HFFc6 (cell line): ENCODE measurements at places on chromosomes 16 and 17.

GRCh38 chr17:72422204-72422504 lies 301.3 kb downstream of the SOX9 start:
- no peak for DNase-seq

DNA sequence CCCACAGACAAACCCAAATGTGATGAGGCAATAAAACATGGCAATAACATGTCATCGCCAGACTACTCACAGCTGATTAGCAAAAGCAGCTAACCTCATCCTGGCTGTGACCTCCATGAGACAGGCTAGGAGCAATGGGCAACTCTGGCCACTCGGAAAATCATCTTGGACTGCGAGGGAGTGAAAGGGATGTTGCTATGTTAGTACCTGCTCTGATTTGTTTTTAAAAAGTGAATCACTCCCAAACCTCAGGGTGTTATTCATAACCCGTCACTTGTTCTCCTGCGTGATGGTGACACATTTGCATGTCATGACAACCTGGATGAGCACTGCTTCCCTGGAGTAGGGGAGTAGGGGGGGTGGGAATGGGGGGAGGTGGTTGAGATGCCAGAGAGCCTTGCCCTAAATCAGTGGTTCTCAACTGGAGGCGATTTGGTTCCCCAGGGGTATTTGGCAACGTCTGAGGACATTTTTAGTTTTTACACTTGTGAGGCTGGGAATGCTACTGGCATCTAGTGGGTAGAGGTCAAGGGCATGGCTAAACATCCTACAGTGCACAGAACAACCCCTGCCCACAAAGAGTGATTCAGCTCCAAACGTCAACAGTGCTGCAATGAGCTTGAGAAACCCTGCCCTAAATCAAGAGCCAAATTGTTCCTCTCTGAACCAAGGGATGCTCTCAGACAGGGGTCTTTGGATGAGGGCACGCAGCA lies 241.7 kb downstream of the SOX9 start:
- DNase-seq = peak; percentile 81

DNA sequence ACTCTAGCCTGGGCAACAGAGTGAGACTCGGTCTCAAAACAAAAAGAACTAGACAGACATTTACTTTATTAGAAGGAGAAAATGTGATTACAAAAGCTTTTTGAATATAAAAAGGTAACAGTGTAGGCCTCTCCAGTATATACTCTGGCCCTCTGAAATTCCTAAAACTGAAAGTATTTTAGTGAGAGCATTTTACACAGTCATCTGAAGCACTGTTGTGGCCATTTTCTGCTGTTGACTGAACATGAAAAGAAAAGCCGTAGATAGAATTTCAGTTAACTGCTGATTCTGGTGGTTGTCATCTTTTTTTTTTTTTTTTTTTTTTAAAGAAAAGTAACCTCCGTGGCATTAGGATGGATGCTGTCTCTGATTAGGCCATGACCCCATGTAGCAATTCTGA lies 15.6 kb downstream of the DUSP14 start:
- DNase-seq = no peak

- no peak for DNase-seq
Observed at GRCh38 chr17:27153005-27153404, 140.9 kb upstream of the WSB1 start.

DNA sequence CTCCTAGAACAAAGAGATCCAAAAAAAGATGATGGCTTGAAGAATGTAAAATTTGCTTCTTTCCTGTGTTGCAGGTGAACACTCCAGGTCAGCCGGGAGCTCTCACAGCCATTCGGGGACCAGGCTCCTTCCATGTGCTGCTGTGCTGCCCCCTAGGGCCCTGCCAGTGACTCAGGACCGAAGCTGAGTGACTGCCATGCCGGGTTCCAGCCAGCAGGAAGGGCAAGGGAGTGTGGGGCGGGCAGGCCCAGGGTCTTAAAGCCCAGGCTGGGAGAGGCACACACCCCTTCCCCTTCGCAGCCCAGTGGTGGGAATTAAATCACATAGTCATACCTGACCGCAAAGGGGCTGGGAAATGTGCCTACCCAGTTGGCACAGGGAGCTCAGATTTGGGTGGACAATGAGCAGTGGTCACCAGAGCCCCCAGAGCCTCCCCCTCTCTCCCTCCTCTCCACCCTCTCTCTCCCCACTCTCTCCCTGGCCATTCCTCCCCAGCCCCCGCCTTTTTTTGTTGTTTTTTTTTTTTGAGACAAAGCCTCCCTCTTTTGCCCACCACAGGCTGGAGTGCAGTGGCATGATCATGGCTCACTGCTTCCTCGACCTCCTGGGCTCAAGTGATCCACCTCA lies 11.5 kb downstream of the EPOP start:
- DNase-seq = peak; percentile 63

GRCh38 chr17:61399131-61400065 lies at the start of gene TBX2:
TSS of gene TBX2 (plus strand) at chr17:61399843. CDS start at chr17:61400177, 334 bp downstream.
- DNase-seq = peak; percentile 93

- no peak for DNase-seq
Observed at GRCh38 chr17:72399023-72399607, 278.3 kb downstream of the SOX9 start.

- no peak for DNase-seq
Observed at GRCh38 chr16:966035-966434, 4.7 kb downstream of the LMF1 start.

- no peak for DNase-seq
Observed at GRCh38 chr17:27930000-27930399, 36.8 kb upstream of the LYRM9 start.

DNA sequence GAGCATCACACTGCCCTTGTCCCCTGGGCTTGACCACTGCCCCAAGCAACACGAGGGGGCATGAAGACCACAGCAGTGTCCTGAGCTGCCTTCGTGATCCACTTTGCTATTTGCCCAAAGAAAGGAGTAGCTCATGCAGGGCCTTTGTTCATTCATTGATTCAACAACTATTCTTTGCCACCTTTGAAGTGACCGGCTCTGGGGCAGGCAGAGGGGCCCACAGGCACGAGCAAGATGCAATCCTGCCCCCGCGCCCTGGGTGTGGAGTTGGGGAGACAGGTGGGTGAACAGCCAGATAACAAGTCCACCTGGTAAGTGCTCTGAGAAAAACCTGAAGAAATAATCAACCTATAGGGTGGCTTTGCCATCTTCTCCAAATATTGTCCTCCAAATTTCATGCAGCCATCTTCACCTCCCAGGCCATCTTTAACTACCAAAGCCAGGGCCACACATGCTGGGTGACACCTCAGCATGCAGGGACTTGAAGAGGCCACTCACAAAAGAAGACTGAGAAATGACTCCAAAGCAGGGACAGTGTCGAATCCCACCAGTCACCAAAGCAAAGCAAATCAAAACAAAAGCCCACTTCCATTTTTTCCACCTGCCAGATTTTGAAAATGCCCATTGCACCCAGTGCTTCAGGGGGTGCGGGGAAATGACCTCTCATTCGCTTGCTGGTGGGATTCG lies 18.2 kb upstream of the RBFOX3 start:
- DNase-seq = no peak

DNA sequence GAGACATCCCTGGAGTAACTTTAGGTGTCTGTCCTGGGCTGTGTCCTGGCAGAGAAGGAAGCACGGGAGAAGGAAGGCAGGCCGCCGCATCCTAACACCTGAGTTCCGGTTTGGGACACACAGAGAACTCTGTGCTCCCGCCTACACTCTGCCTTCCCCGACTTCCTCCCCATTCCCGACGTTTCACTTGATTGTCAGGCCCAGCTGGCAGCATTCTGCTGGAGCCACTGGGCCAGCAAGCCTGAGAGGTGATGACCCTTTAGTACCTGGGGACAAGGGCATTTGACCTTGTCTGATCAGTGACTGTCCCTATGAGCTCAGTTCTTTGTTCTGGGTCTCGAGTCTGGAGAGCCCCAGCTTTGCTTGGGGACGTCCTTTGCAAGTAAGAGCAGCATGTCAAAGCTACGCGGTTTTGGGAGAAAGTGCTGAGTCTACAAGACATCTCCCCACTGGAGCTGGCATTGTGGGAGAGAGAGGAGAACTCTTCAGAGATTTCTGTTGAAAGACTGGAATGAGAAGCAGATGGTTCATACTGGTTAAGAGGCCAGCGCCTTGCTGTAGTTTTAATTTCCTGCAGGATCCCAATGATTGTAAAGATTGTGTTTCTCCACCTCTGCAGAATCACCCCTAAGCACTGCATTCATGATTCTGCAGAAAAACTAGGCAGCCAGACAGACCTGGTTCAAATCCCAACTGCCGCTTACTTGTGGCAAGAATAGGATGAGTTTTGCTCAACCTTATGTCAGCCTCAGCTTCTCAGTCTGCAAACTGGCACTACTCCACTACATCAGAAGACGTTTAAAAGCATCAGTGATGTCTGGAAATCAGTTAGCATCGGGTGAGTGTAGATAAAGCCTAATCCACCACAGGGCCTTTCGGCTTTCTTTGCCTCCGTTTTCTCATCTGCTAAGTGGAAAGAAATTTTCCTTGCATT lies 20.6 kb downstream of the ABAT start:
- DNase-seq = no peak

DNA sequence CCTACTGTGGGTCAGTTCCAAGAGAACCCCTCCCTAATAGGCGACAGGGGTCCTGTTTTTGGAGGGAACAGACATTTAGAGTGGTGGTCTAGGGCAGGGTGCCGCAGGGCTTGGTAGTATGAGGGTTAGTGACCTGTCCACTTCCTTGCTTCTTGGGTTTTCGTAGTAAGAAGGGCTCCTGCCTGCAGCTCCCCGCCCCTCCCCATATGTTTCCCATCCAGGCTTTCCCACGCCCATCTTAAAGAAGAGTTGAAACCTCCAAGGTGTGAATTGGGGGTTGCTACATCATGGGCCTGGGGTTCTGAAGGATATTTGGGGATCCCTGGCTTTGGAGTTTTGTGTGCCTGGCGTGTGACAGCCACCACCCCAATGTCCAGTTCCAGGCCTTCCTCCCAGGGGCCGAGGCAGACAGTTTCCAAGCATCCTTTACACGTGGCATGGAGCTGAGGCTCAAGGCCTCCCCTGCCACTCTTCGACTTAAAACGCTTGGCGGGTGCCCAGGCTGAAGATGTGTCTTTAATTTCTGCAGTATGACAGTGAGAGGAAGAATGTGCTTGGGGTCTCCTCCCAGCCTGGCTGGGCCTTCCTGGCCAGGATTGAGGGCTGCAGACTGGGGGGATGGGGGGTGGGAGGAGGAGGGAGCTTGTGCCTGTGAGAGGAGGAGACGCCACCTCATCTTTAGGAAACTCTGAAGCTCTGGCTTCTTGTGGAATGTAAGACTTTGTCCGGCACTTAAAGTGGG lies 2.3 kb upstream of the COL1A1 start:
- peak; percentile 95 for DNase-seq

- DNase-seq = no peak
Observed at GRCh38 chr16:66905633-66906539, 12.8 kb downstream of the CDH16 start.

DNA sequence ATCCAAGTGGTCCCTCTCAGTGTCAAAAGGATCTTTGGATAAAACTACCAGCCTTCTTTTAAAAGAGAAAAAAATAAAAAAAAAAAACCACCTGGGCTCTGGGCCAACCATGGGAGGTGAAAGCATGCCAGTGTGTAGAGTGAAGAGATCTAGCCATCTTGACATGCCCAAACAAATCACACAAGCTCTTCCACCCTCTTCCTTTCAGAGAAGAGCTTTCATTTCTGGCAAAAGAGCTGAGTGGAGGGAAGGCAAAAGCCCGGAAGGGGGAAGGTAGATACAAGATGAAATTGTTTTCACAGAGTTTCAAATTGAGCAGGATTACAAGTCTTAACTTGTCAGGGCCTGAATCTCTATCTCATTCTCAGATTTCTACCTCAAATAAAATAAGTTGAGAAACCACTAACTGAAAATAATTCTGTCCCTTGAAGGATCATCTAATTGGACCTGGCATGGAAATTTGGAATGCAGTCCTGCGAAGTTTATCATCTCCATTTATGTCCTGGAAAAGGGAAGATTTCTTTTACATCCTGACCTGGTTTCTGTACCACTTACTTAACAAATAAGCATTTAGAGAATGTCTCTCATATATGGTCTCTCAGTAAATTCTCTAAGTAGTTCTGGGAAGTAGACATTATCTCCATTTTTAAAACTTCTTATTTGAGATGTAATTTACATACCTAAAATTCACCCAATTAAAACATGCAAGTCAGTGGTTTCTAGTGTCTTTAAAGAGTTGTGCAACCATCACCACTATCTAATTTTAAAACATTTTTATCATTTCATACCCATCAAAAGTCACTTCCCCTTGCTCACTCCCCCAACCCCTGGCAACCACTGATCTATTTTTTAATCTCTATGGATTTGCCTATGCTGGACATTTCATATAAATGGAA lies 93.7 kb downstream of the TANGO6 start:
- DNase-seq = peak; percentile 42

- DNase-seq = no peak
Observed at GRCh38 chr16:3149630-3150345, 15.0 kb downstream of the ZNF213 start.
